Stimulated activated CD4-positive, alpha-beta T cell treated with anti-CD3 and anti-CD28 coated beads, Interleukin-1b, Interleukin-23, amount 100 ng/mL, for 1 hour (primary cell): ENCODE measurements at places on chromosomes 11 and 22.

GRCh38 chr11:1502168-1502953, 15.8 kb upstream of the MOB2 start:
- no peak for DNase-seq

GRCh38 chr11:88098289-88098688, 77.0 kb downstream of the RAB38 start:
- no peak for DNase-seq

DNA sequence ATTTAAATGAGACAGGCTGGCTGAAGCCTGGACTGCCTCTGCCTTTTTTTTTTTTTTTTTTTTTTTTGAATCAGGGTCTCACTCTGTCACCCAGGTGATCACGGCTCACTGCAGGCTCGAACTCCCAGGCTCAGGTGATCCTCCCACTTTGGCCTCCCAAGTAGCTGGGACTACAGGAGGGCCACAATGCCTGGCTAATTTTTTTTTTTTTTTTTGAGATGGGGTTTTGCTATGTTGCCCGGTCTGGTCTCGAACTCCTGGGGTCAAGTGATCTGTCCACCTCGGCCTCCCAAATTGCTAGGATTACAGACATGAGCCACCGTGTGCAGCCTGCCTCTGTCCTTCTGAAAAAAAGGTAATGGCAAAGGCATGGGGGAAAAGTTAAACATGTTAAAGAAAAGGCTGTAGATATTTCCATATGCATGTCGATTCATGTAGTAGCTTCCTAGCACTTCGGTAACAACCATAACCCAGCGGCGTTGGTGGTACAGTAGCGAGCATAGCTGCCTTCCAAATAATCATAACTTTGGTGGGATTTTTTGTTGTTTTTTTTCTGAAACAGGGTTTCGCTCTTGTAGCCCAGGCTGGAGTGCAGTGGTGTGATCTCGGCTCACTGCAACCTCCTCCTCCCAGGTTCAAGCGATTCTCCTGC, 48.8 kb downstream of the MCHR1 start:
- DNase-seq = no peak

- no peak for DNase-seq
Measured at GRCh38 chr11:123484448-123484847, 54.4 kb downstream of the GRAMD1B start.

DNA sequence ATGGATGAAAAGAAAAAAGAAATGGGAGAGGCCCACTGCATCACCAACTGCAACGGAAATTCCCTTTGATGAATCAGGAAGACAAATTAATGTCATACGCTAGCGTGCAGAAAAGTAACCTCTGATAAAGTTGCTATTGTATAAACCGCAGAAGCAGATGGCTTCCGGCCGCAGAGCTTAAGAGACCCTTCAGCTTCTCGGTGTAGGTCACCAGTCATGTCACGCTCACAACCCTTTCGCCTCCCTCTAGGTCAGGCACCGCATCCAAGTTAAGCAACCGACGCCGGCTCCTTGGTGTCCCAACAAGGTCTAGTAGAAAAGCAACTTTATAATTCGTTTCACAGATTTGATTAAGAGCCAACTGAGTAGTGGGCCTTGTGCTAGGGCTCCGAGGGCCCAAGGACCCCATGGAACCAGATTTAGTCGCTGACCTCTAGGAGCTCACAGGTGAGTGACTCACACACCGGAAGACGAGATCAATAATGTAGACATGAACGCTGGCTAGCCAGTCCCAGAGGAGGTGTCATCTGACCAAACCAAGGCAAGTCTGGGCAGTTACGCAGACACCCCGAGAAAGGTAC, 1.2 kb upstream of the ZFP91 start:
- DNase-seq = peak; percentile 42

DNA sequence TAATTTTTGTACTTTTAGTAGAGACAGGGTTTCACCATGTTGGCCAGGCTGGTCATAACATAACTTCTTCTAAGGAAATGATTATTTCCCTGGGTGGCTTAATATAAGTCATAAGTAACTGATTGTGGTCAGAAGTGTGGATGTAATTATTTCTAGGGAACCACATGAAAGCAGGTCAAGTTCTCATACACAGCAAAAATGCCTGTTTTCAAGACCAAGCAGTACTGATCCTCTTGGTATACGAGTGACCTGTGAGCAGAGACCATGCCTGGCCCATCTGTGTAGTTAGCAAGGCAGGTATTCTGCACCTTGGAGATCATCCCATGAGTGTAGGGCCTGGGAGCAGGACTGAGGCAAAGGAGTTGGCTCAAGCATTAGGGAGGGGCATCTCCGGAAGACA, 32.5 kb upstream of the NUCB2 start:
- no peak for DNase-seq

DNA sequence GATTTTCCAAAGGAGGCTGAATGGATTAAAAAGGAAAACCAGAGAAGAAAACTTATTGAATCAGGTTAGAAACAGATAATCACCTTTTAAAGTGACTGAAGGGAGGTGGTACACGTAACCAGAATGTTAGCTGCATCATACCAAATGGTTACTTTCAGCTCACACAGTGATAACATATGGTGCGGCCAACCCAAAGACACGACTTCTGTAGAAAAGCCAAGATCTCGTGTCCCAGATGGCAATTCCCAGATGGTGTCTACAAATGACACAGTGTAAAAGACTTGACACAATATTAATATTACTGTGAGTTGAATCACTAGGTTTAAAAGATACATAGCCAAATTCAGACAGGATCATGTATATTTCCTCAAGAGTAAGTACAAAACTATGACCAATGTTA, 5.2 kb downstream of the PPP2R1B start:
- DNase-seq = no peak

DNA sequence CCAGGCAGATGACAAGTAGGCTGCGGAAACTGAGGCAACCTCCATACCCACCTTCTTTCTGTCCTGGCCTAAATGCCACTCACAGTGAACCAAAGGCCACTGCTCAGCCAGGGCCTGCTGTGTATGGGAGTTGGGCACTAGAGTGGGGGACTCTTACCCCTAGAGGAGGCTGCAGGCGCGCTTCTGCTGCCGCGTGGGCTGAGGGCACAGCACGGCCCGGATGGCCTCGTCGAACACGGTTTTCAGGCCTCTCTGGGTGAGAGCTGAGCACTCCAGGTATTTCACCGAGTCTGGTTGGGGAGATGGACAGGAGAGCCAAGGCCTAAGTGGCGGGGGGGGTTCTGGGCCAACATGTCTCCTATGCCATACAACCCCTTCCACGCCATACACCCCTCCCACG, 14.2 kb upstream of the SSTR3 start:
- no peak for DNase-seq

DNA sequence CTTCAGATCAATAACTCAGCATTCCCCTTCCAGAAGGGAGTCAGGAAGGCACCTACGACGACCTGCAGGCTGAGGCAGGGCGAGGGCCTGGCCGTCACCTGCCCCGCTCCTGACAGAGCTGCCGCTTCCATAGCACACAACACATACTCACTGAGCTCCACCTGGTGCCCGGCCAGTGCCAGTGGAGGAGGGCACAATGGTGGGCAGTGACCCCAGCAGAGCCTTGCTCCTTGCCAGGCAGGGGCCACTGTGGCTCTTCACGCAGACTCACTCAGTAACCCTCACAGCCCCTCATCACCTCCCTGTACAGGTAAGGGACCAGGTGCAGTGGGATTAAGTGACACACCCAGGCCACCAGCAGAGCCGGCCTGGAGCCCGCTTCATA, 24.6 kb downstream of the LRFN4 start:
- no peak for DNase-seq

- DNase-seq = peak; percentile 89
Measured at GRCh38 chr11:65083834-65084597, at the start of the genes CDCA5 and ZFPL1. CDCA5 (minus strand) TSS chr11:65084040; CDS start chr11:65083978, 62 bp downstream. ZFPL1 (plus strand) TSS chr11:65084222; CDS start chr11:65084699, 477 bp downstream.

- DNase-seq = no peak
Measured at GRCh38 chr11:62856333-62856895, 17.0 kb upstream of the WDR74 start.

DNA sequence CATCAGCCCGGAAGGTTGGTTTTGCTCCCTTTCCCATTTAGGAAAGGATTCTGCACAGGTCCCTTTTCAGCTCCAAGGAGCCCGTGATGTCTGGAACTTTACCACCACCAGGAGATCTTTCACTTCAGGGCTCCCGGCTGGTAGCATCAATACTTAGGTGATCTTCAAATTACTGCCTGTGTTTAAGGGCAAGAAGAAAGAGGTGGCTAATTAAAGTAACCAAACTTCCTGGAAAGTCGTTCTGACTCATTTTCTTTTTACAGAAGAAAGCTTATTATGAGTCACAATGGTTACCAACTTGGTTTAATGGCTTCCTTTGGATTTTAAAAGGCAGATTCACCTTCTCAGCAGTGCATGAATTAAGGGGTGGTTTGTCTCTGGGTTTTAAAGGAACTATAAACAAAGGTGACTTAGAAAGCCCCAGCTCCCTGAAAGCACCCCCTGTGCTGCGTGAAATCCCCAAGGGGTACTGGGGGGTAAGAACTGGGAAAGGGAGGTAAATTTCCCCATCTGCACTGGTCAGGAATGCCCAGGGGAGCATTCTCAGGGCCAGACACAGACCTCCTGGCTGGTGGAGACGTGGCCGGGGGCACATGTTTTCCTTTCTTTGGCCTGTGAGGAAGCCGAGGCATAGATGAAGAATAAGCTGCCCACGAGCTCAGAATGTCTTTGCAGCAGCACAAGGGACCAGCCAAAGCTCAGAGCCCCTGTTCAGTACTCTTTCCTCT, 8.8 kb downstream of the POU2F3 start:
- DNase-seq = no peak

GRCh38 chr11:117273550-117274289, 17.4 kb upstream of the BACE1-AS start:
- DNase-seq = no peak

DNA sequence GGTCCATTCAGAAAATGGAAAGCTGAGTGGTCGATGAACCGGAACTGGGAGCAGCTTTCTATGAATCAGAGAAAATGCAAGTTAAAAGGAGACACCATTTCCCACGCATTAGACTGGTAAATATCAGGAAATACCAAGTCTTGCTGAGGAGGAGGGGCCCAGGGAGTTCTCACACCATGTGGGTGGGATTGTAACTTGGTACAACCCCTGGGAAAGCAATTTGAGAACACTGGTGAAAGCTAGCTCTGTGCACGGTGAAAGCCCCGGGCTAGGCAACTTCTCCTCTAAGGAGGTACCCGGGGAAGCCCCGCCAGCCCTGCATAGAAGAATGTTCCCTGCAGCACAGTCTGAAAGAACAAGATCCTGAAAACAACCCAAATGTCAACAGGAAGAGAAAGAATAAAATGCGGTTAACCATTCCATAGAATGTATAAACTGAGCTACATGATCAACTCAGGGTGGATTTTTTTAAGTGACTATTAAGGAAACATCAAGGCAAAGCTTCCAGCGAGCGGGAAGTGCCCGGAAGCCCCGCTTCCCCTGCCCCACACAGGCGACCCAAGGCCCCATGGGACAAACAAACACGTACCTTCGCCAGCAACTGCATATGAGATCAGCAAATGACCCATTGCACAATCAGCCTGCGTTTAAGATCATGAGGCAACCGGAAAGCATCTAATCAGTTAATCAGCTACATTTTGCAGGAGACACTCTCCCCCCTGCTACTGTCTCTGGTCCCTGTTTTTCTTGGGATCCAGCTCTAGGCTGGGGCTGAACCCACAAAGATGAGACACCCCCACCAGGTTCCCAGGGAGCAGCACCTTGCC, 11.3 kb downstream of the SHANK2 start:
- no peak for DNase-seq

DNA sequence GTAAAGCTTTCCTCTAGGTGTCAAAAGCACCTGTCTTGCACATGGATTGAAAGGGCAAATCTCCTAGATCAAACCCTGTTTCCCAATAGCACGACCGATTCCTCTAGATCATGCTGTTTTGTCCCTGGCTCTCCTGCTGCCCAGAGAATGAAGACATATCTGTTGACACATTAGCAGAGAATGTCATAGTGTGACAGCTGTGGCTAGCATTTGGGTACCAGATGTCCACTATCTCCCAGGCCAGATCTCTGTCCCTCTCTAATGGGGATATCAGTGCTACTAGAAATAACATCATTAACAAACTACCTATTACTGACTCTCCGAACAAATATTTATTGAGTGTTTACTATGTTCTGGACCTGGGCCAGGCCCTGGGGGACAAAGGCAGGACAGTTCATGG, 72.4 kb upstream of the ISX start:
- no peak for DNase-seq
